Activated T-helper 1 cell treated with anti-CD3 and anti-CD28 coated beads, Interleukin-2, amount 50 U/mL, for 16 hours (primary cell): ENCODE measurements at places on chromosomes 7 and 10.

DNA sequence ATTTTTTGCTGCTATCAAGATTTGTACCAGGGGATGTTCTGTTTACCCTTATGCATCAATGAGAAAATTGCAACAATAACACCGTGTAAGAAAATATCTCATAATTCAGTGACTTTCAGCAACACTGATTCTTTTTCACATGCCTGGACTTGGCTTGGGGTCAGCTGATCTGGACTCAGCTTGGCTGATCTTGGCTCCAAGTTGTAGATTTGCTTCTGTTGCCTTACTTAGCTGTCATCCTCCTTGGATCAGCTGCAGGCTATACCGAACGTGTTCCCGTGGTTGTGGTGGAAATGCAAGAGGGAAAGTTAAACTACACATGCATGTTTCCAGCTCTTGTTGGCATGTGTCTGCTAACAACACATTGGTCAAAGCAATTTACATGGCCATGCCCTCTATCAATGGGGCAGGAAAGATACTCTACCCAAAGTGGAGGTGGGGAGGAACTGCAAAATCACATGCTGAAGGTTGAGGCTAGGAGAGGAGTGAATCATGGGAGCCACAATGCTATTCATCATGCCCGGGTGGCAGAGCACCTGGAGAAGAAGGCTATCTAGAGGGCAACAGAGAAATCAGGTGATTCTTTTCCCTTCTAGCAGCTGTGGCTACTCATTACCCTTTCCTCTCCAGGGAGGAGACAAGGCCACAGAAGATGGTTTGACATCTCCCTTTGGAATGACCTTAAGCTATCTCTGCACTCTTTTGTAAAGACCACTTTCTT, 1276.3 kb upstream of the AUTS2 start:
- DNase-seq = no peak

- DNase-seq = no peak
These were observed 7.1 kb downstream of the UBE2D1 start for GRCh38 chr10:58341947-58342346.

DNA sequence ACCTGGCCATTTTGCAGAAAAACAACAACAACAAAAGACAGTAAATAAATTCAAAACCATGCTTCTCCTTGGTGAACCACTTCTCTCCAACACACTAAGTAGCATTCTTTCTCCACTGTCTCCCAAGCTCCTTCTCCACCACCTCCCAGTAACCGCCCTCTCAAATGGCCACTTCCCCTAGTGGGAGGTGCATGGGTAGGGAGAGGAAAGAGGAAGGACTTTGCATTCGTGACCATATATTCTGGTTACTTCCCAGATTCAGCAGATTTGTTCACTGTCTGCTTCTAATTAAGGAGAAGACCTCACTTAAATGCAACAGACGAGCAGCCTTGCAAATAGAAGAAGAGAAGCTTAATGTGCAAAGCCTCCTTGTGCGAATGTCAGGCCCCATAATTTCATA, 166.8 kb downstream of the SORCS1 start:
- no peak for DNase-seq

DNA sequence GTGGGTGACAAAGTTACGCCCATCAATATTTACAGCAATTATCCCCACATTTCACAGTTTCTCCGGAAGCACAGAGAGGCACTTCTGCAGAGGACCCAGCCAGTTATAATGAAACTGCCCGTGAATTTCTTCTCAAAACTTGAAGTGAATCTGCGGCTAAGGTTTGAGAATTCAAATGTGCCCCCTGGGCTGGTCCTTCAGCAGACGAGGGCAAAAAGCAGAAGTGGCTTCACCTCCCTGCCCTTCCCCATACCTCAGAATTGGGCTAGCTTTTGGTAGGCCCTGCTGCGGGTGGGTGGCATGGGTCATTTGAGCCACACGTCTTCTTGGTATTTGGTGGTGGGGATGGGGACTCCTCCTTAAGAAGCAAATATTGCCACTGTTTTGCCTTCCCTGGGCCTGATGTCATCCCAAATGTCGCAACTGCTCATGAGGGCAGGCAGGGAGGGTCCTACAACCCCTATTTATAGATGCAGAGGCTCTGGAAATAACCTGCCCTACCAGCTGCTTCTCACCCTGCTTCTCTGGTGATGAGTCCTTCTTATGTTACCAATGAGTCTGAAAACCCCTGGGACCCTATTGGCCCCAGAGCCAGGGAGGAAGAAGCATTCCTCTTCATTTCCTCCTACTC, 16.6 kb upstream of the WDFY4 start:
- no peak for DNase-seq

DNA sequence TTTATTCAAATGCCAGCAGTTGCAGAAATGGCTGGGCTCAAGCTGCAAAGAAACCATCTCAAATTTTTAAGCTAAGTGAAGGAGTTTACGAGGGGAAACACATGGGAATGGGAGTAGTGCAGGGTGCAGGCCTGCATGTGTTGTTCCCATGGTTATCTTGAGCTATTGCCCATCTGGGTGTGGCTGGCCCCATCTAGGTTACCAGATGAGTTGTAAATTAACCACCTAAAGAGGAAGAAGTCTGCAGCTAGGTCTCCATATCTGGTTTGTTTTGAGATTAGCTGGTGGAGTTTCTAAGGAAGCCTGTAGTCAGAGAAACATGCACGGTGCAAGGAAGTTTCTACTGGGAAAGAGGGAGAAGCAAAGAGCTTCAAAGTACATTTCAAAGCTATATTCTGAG, 23.3 kb upstream of the STEAP2 start:
- DNase-seq = no peak
